ENCODE measurements at places on chromosomes 2 and 18.
A peak's percentile ranks its signal among the peaks of the same experiment; 100 is the strongest.

DNA sequence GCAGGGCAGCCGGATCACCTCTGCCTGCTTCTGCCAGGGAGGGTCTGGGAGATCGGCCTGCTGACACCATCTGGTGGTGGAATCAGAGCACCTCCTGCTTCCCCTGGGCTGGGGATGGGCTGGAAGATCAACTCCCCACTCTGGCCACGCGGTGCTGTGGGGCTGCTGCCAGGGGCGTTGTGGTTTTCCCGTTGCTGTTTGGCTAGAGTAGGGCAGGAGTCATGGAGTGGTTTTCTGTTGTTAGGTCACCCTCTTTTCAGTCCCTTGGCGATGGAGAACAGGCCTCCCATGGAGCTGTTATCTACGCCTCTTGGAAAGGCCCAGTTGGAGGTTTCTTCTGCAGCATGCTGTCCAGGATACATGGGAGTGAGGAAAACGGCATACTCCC is 15.2 kb downstream of the BCL2L11 start:
- DNase-seq: no peak

GRCh38 chr2:191622374-191623320 is 55.3 kb upstream of the NABP1 start:
- no peak for DNase-seq

GRCh38 chr18:49285627-49286026 is 174.8 kb downstream of the DYM start:
- DNase-seq: no peak

- no peak for DNase-seq
Measured at GRCh38 chr18:71899707-71900472, 644.3 kb downstream of the CBLN2 start.

DNA sequence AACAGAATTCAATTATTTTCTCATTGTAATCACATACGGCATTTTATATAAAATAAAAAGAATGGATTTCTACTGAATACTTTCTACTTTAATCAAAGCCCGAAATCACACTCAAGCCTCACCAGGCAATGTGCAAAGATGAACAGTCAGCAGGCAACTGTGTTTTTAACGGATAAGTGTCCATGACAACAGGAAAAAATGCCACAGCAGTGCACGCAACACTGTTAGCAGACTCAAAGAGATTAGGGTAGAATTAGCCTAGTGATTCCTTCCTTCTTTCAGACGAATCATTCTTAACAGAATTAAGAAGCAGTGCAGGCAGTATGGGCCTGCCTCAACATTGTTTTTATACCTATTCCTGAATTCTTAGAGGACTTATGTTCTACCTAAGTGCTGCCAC is 135.6 kb downstream of the CDH2 start:
- DNase-seq: peak; percentile 72

DNA sequence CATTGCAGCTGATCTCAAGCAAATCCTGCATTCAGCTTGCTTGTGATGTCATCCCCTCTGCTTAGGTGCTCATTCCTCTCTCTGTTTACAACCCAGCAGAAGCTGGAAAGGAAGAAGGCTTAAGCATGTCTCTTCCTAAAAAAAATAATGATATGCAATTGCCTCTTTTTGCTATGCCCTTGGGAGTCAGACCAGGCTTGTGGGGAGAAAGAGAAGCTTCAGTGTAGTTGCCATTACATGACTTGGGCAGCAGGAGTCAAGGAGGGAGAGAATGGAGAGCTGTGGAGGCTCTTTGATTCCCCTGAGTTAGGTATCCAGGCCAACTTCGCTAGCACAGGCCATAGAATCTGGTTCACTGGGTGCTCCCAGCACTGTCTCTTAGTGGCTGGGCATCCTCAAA is 101.1 kb downstream of the MAPK4 start:
- no peak for DNase-seq

- DNase-seq: no peak
Measured at GRCh38 chr2:120826260-120826648, 90.6 kb downstream of the GLI2 start.

- DNase-seq: no peak
Measured at GRCh38 chr2:161172901-161173540, 12.8 kb downstream of the TANK start.

- DNase-seq: no peak
Measured at GRCh38 chr2:239473211-239473805, 72.5 kb upstream of the HDAC4 start.

Data from amniotic stem cell (primary cell).